ENCODE measurements at places on chromosomes 16 and 17.
A peak's percentile ranks its signal among the peaks of the same experiment; 100 is the strongest.

DNA sequence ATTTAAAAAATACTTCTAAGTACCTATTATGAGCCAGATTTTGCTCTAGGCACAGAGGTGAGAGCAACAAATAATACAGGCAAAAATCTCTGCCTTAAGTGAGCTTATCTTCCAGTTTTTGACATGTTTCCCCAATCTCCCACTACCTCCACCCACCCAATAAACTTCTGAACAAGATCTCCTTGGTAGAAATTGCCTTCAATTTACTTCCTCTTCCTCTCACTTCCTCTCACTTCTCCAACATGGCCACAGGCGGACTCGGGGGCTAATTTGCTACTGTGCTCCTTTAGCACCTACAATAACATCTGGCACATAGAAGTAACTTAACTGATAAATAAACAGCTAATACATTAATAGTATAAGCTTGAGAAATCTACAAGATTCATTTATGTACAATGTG, 82.6 kb downstream of the CACNG1 start:
- DNase-seq, result no peak

GRCh38 chr16:64138006-64138405, 983.9 kb downstream of the CDH11 start:
- DNase-seq, result no peak

DNA sequence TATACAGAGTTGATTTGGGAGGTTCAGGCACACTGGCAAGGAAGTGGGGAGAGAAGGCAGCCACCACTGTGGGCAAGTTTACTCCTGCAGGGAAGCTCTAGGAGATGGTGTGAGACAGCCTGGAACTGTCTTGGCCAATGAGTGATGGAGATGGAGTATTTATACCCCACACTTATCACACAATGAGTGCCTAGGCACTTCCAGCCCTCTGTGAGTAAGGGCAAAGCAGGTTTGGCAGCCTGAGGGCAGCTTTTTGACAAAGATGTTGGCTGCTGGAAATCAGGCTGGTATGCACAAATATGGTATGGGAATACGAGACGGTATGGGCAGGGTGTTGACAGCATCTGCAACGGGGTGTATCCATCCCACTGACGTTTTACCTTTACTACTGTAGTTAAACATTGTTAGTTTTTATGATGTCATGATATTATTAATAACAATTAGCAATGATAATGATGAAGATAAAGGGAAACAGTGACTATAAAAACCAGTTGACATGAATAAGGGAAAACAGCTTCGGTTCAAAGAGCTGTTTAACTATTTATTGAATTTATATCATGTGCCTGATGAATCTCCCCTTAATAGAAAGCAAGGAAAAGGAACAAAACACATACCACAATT, 149.9 kb downstream of the CDK5R1 start:
- no peak for DNase-seq

GRCh38 chr17:4130715-4131114, 12.1 kb downstream of the ZZEF1 start:
- no peak for DNase-seq

- DNase-seq, result peak; percentile 26
Observed at GRCh38 chr17:72273289-72274056, 152.7 kb downstream of the SOX9 start.

GRCh38 chr16:648071-648780, 939 bp upstream of the WDR90 start:
- peak; percentile 22 for DNase-seq

DNA sequence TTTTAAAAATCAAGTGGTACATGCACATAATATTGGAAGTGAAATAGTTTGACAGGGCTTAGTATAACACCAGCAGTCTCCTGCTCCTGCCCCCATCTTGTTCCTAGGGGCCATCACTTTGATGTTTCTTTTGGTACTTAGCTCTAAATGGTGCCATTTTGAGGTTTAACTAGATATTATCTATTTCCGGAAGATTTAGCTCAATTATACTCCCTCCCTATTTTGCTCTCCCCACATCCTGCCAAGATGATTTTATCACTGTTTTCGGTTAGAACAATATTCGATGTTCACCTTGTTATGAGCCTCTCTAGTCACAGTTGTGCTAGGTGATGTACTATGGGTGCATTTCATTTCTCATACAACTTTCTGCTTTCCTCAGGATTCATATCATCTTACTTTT, 20.0 kb upstream of the SLC35G3 start:
- DNase-seq, result no peak

DNA sequence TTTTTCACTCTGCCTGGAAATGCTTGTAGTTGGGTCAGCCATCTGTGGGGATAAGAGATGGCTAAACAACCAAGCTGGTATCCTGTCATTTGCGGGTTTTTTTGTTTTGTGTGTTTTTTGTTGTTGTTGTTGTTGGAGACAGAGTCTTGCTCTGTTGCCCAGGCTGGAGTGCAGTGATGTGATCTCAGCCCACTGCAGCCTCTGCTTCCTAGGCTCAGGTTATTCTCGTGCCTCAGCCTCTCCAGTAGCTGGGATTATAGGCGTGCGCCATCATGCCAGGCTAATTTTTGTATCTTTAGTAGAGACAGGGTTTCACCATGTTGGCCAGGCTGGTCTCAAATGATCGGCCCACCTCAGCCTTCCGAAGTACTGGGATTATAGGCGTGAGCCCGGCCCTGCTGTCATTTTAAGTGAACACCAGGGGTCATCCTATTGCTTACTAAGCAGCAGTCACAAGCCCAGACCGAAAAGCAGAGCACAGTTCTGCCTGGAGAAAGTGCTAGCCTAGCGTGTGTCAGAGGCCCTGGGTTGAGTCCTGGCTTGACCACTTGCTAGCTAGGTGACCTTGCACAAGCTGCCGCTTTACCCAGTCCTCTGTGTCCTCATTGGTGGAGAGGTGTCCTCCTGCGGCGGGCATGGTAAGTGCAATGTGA, 4.6 kb downstream of the SMCR8 start:
- DNase-seq, result peak; percentile 77

- DNase-seq, result no peak
Observed at GRCh38 chr16:78655331-78656113, 556.1 kb downstream of the WWOX start.

GRCh38 chr17:81346908-81347349, 48.3 kb upstream of the BAHCC1 start:
- peak; percentile 45 for DNase-seq

DNA sequence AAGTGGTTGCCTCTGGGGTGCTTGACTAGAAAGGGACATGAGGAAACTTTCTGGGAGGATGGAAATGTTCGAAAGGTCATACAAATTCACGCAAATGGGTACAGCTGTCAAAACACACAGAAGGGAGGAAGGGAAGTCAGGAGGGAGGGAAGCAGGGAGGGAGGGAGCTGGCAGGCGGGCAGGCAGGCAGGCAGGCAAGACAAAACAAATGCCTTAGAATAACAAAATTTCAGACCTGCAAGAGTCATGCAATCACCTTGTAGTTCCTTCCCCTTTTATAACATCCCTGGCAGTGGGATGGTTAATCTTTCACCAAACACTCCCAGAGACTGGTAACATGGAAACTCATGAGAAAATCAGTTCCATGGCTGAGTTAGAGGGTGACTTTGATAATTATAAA, 189.2 kb downstream of the STX8 start:
- DNase-seq, result no peak

GRCh38 chr17:596763-597644, 117.6 kb downstream of the VPS53 start:
- DNase-seq, result no peak

DNA sequence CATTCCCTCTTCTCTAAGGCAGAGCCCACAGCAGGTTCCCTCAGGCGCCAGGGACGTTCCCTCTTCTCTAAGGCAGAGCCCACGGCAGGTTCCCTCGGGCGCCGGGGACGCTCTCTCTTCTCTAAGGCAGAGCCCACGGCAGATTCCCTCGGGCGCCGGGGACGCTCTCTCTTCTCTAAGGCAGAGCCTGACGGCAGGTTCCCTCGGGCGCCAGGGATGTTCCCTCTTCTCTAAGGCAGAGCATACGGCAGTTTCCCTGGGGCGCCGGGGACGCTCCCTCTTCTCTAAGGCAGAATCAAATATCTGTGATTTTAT, 24.3 kb downstream of the ACSF3 start:
- DNase-seq, result no peak

DNA sequence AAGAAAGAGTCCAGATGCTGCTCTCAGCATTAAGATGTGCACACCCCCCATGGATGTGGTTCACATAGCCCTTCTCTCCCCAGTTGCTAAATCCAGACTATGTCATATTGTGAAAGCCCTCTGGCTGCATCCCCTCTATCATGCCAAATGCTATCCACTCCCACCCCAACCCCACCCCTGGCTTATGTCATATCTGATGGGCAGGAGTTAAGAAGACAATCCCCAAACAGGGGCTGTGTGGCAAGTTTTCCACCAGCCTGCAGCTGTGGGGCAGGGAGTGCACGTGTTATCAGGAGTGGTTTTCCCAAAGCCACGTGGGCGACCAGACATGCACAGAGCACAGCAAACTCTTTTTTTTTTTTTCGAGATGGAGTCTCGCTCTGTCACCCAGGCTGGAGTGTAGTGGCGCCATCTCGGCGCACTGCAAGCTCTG, 10.0 kb downstream of the FAM117A start:
- no peak for DNase-seq

- DNase-seq, result no peak
Observed at GRCh38 chr16:66189951-66190350, 176.5 kb upstream of the CDH5 start.

DNA sequence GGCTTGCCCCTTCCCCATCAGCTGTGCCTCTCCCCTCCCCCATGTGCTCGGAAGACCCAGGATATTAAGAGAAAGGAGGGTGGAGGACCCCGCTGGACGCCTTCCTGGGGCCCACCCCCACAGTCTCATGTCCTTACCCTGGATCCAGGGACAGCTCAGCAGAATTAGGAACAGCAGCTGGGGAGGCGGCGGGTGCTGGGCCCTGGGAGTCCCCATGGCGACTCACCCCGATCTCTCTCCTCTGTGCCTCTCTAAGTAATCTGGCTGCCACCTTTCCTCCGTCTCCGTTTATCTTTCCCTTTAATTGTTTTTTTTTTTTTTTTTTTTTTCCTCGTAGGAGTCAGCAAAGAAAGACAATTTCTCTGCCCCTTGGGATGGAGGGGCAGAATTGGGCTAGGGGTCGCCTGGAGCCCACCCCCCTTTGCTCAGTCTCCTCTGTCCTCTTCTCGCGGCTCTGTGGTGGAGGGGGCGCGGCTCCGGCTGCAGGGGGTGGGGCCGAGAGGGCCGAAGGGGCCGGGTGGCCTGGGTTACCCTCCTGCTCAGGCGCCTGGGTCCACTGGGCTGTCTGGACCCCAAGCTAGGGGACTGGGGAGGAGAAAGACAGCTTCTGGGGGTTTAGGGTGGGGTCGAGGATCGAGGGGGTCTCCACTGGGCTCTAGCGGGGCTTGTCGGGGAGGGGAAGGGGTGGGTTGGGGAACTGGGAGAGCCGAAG, 390 bp downstream of the SEZ6L2 start:
- DNase-seq, result no peak

- DNase-seq, result no peak
Observed at GRCh38 chr17:79341222-79341780, 266.7 kb downstream of the ENGASE start.

- no peak for DNase-seq
Observed at GRCh38 chr16:50093607-50094539, 28.1 kb downstream of the HEATR3 start.

DNA sequence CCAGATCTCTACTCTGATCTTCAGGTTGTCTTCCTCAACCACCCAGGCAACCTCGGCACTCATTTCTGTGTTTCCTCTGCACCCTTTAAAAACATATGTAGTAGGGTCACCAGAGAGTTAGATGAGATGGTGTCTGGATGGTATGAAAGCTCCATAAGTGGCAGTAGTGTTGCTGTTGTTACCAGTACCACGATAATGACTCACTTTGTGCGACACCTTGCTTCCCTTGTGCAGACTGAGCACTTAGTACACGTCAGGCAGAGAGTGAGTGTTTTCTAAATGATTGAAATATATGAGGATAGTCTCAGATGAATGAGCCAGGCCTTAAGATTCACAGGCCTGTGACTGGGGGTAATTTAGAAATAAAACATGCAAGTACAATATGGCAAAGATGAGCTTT, 188.7 kb downstream of the MAF start:
- no peak for DNase-seq

GRCh38 chr17:43994272-43995149, 9.9 kb upstream of the NAGS start:
- DNase-seq, result peak; percentile 85

DNA sequence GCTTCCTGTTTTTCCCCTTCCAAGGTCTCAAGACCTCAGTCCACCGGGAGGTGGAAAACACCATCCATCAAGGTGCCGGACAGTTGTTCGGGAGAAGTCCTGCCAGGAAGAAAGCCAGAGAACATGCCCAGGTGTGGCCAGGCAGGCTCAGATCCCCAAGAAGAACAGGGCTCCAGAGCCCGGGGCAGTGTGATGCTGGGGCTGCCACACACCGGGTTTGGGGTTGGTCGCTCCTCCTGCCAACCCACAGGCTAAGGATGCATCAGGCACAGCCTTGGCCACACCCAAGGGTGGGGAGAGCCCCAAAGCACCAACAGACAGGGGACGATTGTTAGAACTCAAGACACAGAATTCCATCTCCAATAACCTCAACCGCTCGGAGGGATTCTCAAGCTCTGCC, 19.7 kb downstream of the ZFHX3 start:
- no peak for DNase-seq

- no peak for DNase-seq
Observed at GRCh38 chr17:31251970-31252328, 45.1 kb downstream of the OMG start.

- no peak for DNase-seq
Observed at GRCh38 chr17:5304636-5305035, 22.6 kb downstream of the RABEP1 start.

- DNase-seq, result peak; percentile 93
Observed at GRCh38 chr16:637081-638018, 1.2 kb upstream of the METTL26 start.

GRCh38 chr17:5536866-5537650, 47.3 kb downstream of the NLRP1 start:
- DNase-seq, result no peak

GRCh38 chr16:89119661-89120141, 26.0 kb downstream of the ACSF3 start:
- peak; percentile 4 for DNase-seq

- no peak for DNase-seq
Observed at GRCh38 chr17:6868582-6868981, 37.1 kb upstream of the TEKT1 start.

- no peak for DNase-seq
Observed at GRCh38 chr16:324451-325334, 27.8 kb downstream of the AXIN1 start.

DNA sequence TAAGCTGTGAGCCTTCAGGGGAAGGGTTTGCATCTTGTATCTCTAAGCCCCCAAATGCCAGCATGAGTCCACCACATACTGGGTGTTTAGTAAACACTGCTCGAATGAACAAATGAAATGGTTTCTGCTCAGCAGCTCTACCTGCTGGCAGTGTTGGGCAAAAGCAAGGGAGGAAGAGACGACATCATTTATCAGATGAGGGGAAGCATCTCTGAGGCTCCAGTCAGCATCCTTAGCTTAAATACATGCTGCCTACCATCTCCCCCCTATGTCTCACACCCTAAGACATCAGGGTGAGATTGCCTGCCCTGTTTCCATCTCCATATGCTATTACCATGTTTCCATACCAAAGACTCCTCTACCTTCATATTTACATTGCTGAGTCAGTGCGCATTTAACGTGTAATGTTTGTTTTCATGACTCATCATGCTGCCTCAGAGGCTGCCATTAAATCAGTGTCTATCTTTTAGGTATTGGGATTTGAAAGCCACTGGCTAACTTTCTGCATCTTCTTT, 379.8 kb downstream of the UTP18 start:
- peak; percentile 50 for DNase-seq

Measured in SJCRH30 (cell line).